CD4-positive, alpha-beta T cell treated with Interleukin-12 subunit alpha and Interleukin-12 subunit beta, for 1 hour (primary cell): ENCODE measurements at places on chromosomes 3 and 15.

- DNase-seq: peak; percentile 87
These were observed 1.3 kb downstream of the TNK2 start for GRCh38 chr3:195906865-195907683.

DNA sequence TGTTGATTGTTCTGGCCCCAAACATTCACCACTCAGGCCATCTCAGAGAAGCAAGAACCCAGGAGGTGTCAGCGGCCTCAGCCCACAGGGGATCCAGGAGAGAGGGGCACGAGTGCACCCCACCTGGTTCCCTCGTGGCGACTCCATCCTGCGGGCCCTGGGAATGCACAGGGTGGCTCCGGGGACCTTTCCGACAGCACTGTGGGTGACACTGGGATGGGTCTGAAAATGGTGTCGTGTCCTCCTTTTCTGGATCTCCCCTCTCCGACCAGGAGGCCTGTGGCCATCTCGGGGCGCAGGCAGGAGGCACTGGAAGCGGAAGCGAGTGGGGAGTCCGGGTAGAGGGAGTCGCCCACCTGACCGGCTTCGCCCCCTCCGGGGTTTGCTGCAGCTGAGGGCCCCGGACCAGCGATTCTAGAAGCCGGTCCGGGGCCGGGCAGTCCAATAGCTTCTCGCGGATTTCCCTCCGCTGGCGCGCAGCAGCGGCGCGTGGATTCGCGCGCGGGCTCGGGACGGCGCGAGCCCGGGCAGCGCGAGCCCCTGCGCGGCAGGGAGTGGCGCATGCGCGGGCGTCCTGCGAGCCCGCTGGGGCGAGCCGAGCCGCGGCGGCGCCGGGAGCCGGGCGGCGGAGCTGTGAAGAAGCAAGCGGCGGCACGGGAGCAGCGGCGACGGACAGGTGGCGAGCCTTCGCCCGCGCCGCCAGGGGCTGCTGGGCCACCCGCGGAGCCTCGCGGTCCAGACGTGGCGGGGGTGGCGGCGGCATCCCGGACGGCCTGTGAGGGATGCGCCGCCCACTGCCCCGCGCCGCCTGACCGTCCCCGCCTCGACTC, at the start of gene DOCK3:
Gene DOCK3, plus strand, starts transcription at position 579 of the 830 bp plus-strand sequence. CDS start 337 bp downstream, outside the sequence.
- peak; percentile 67 for DNase-seq

DNA sequence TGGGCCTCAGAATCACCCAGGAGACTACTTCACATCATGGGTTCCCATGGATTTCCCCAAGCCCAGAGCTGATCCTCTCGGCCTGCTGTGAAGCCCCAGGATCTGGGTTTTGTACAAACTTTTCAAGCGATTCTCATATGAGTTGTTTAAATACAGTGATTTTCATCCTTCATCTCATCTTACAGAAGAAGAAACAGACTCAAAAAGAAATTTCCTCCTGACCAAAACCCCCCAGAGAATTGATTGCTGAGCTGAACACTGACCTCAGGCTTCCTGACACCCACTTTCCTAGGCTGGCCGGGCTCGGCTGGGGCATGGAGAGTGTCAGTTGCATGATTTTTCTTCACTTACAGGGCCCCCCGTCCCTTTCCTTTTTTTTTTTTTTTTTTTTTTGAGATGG, 60.3 kb downstream of the BDH1 start:
- no peak for DNase-seq

GRCh38 chr3:133191818-133192217, 153.6 kb downstream of the TMEM108 start:
- DNase-seq: no peak

DNA sequence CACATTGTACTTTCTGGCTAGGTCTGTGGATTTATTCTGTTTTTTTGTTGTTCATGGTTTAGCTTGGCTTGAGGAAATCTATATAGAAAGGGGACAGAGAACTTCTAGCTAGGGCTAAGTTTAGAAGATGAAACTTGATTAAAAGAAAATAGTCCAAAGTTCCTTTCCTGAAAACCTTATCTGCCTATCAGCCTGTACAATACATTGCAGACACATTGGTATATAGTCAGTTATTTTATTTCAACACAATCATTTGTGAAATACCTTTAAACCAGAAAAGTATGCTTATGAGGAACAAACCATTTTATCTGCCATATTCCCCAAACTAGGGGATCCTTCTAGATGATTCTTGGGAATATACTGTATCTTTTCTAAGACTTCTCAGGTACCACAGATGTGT, 147.3 kb upstream of the CGNL1 start:
- DNase-seq: no peak

DNA sequence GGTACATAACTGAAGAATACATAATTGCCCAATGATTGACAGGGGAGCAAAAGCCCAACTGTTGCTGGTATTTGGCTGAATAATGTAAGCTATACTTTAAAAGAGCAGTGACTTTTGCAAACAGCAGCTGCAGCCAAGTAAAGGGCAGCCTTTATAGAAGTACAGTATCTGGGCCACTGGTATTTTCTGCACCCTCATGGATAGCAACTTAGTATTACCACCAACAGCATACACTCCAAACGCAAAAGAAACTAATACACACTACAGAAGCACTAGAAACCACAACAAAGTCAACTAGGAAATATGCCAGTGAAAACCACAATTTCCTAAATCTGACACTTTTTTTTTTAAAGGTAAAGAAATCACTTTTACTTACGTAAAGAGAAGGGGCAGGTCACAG, 206.1 kb downstream of the TIGIT start:
- DNase-seq: peak; percentile 30

DNA sequence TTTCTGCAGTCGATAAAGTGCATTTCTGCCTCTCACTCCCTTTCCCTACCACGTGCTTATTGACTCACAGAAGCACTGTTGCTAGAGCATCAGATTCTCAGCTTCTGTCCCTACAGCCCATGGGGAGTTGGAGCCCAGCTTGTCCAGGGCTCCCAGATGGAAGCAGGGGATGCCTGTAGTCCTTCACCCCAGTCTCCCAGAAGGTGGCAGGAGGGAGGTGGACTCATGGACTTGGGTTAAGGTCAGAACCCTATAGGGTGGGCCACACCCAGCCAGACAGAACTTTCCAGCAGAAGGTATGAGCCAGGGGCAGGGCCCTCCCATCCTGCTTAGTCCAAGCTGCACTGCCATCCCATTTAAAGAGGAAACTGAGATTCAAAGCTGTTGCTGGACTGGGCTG, 33.1 kb upstream of the SEMA3F start:
- DNase-seq: no peak

DNA sequence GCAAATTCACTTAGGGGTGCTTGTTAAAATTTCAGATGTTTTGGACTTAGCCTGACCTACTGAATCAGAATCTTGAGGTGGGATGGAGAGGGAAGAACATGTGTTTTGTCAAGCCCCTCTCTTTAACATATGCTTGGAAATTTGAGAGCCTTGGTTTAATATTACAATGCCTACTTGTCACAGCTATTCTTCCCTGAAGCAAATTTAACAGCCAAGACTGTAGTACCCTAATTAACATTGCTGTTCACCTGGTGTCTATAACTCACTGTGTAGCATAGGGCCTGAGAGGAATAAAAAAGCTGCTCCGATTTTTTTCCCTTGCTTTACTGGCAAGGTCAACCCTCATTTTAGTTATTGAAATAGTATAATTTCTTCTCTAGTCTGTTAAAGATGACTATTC, 880.1 kb downstream of the CADM2 start:
- DNase-seq: no peak

DNA sequence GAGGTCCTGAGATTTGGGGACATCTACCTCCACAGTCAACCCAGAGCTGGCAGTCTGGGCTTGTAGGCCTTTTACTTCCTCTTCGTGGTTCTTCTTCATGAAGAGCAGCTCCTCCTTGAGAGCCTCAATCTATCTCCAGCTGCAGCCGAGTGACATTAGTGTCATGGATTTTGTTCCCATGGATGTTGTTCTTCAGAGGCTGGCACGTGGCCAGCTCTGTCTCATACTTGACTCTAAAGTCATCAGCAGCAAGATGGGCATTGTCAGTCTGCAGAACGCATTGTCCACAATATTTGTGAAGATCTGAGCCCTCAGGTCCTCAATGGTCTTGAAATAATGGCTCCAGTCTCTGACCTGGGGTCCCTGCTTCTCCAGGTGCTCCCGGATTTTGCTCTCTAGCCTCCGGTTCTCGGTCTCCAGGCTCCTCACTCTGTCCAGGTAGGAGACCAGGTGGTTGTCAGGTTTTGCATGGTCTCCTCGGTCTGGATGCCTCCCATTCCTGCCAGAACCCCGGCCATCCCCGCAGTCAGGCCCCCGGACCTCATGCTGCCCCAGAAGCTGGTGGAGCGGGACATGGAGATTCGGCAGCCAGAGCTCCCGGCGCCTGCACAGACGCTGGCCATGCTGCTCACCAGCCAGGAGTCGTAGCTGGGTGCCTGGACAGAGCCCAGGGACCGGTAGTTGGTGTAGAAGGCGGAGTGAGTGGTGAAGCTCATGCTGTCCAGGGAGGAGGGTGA, 3.4 kb upstream of the CCNL1 start:
- DNase-seq: no peak

DNA sequence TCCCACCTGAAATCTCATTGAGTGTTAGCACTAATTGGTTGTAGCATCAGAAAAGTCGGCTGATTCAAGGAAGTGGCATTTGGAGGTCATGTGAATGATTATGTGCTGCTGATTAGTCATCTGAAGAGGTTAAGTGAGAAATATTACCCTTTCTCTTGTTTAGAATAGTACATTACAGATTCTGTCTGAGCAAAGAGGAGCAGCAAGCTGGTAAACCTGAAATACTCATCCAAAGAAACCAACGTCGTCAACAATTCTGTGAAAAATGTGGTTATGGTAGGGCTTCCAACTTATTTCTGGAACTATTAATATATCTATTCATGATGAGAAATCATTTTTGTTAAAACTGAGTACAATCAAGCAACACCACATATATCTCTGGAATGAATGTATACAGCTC, 1024.9 kb downstream of the TUSC7 start:
- no peak for DNase-seq

GRCh38 chr3:29972320-29972993, 633.9 kb upstream of the TGFBR2 start:
- no peak for DNase-seq

- DNase-seq: no peak
These were observed 140.9 kb downstream of the TPRA1 start for GRCh38 chr3:127449486-127450212.

DNA sequence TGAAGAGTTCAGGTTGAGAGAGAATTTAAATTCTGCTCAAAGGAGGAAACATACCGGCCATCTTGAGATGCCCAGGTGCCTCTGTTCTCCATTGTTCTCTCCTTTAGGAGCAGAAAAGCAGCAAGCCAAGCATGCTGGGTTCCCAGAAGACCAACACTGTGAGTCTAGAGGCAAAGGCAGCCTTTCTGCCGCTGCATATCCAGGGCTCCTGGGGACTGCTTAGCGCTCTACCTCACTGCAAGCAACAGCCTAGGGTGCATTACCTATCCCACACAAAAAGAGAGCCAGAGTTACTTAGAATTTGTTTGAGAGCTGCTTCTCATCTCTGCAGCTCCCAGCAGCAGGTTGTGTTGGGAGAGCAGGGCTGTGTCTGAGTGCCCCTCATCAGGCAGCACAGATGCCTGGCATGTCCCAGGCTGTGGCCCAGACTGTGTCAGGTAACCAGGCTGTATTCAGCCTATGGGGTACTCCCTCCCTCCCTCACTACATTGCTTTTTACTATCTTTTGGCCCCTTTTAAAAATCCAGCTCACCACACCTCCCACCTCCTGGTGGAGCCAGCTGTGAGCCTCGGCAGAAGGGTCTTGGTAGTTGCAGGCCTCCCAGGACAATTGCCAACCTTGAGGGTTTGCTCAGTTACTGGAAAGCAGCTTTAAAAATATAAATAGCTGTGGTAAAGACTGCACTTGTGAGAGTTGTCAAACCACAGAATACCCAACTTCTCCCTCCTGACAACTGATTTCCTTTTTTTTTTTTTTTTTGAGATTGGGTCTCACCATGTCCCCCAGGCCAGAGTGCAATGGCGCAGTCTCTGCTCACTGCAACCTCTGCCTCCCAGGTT, 30.2 kb downstream of the BCL2L10 start:
- DNase-seq: no peak

DNA sequence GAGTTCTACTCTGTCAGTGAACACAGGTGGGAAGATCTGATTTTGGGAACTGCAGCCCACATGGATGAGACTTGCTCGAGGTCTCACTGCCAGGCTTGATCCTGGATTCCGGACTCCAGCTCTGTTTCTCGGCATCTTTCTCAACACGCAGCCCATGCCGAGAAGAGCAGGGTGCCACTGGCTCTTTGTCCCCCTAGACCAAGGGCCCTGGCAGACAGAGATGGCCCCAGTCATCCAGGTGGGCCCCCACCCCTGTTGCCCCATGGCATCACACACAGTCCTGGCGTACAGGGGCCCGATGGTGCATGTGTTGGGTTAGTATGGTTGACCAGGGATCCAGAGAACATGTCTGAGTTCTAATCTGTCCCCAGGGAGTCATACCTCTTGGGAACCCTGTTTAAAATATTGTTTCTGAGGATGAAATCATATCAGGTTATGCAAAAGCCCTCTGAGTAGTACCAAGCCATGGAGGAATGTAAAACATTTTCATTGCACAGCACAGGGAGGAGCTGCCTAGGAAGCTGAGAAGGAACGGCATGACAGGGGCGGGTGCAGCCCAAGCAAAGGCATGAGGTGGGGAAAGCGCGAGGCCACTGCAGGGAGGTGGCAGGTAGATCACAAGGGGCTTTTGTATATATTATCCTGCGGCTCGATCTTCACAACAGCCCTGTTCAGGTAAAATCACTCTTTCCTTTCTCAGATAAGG, 320.6 kb downstream of the UACA start:
- DNase-seq: no peak

DNA sequence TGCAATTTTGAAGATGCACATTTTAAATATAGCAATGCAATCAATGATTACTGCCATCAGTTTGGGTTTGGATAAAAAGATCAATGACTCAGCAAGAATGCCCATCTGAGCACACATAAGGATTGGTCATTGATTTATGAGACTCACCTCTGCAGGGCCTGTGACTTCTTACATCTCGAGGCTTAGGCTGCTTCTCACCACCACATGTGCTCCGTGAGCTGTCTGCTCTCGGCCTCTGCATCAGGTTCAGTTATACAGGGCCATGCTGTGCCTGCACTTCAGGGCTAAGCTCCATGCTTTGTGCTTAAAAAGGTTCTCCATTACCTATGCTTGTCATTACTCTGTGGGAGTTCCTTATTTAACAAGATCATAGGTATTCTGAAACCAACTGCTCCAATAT, 887.5 kb downstream of the DIPK2A start:
- DNase-seq: no peak

DNA sequence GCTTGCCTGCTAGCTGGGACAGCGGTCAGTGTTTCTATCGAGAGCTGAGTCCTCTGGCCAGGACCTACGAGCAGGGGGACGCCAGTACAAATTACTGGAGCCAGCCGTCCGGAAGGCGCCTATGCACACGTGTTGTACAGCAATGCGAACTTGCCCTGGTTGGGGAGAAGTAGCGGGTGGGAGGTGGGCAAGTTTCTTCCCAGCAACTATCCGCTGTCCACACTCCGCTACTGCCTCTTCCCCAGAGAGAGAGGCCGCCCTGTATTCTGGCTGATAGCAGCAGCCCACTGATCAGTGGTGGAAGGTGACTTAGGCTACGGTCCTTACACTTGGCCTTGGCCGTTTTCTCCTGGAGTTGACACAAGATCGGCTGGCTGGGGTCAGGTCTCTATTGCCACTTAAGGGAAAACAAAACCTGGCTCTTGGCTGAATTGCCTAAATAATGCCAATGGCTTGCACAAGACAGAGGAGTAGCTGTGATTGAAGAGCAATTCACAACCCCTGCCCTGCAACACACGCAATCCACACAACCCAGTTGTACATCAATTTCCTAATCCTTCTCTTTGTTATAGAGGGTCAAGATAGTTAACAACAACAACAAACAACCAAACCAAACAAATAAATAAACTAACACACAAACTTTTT, 12.8 kb upstream of the SHC4 start:
- DNase-seq: no peak
